NCI-H1105 (cell line): ENCODE measurements at places on chromosomes 16 and 17.
A peak's percentile ranks its signal among the peaks of the same experiment; 100 is the strongest.

- DNase-seq: no peak
Measured at GRCh38 chr16:70691223-70692129, 5.6 kb upstream of the MTSS2 start.

GRCh38 chr17:46043606-46044005 lies 44.6 kb downstream of the STH start:
- DNase-seq: no peak

DNA sequence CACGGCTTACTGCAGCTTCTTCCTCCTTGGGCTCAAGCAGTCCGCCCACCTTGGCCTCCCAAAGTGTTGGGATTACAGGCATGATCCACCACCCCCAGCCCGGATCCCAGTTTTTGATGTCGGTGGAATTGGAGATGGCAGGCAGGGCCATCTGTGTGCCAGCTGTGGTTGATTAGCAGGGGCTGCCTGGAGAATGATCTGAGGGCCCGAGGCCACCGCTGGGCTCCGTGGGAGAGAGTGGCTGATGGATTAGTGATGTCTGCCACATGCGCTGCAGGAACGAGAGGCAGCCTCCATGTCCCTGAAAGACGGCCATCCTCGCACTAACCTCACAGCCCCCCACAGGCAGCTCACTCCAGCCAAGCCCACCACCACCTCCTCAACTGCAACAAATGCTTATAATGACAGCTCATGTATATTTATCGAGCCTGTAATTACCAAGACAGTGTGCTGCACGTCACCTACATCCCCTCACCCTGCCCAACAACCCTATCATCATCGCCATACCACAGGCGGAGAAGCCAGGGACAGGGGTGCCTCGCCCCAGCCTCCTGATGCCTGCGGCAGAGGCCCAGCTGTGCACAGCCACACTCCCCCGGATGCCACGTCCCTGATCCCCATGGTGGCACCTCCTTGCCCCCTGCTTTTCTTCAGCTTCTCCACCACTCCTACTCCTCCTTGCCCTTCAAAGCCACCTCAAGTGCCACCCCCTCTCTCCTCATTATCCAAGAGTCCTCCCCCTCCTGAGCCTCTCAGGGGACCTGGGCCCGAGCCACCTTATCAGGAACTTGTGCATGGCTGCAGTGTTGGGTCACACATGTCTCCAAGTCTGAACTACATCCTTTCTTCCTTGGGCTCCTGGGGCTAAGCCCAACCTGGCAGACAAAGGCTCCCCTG lies 33.2 kb downstream of the ACTG1 start:
- DNase-seq: no peak

DNA sequence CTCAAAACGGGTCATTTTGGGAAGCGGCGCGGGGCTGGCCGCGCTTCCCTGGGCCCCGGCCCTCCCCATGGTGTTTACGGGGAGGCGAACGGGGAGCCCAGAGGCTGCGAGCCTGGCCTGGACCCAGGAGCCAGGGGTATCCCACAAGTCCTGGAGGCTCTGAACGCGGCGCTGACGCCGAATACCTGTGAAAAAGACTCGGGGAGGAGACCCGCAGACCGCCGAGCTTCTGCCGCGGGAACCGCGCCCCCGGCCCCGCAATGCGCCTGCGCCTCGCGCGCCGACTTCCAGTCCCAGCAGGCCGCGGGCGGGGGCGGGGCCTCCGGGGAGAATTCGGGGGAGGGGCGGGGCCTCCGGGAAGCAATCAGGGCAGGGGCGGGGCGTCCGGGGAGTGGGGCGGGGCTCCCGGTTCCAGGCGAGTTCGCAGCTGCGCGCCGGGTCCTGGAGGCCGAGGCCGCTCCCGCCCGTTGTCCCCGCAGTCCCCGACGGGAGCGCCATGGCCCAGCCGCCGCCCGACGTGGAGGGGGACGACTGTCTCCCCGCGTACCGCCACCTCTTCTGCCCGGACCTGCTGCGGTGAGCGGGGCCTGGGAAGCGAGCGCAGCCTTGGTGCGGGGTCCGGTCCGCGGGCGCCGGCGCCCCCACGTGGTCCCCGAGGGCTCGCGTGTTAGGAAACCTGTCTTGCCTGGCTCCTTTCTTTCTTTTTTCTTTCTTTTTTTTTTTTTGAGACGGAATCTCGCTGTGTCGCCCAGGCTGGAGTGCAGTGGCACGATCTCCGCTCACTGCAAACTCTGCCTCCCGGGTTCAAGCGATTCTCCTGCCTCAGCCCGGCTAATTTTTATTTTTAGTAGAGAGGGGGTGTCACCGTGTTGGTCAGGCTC lies at the start of gene DECR2:
Gene DECR2, plus strand, starts transcription at position 418 of the 881 bp plus-strand sequence. Its CDS starts 79 bp downstream, at position 497.
- peak; percentile 78 for DNase-seq

GRCh38 chr16:64950731-64951130 lies 171.1 kb downstream of the CDH11 start:
- no peak for DNase-seq

DNA sequence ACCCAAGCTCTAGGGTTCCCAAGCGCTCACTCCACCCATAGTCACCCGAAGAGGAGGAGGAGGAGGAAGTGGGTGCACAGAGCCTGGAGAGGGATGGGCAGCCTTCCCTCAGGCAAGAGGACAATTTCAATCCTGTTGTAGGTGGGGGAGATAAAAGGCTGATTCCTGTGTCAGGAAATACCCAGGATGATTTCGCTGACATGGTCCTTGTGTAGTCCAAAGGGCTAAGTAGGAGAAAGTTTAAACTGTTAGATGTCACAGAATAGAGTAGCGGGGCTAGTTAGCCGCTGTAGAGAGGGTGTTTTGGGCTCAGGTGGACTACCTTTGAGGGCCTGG lies 1.3 kb upstream of the EXOC7 start:
- DNase-seq: no peak

DNA sequence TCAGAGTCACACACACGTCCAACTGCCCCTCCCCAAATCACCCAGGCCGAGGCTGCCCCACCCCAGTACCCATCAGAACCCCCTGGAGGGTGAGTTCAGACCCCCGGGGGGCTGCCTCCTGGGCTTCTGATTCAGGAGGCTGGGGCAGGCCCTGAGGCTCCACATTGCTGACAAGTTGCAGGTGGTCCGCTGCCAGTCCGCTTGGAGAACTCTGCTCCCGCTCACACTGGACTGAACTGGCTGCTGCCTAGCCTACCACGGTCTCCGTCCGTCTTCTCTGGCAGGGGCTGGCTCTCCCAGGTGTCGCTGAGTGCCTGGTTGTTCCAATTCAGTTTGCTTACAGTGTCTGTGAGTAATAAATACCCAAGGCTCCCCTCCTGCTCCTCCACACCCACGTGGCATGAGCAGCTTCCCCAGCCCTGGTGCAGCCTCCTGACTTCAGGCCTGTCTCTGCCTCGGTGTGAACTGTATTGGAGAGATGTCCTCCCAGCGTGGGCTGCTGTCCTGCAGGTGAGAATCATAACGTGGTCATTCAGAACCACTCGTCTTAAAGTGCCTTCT lies 163.4 kb downstream of the LAT start:
- no peak for DNase-seq

DNA sequence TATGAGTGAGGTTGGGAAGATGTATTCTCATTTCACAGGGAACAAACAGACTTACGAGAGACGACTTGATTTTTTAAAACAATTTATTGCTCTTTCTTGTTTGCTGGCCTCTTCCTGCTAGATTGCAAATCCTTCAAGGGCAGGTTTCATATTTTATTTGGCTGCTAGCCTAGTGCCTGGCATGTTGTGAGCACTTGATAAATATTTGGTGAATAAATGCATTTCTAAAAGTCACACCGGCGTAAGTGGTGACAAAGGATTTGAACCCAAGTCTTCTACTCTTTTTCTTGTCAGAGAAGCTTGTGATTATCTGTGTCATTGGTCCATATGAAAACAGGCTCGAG lies 1.4 kb downstream of the WWP2 start:
- no peak for DNase-seq

DNA sequence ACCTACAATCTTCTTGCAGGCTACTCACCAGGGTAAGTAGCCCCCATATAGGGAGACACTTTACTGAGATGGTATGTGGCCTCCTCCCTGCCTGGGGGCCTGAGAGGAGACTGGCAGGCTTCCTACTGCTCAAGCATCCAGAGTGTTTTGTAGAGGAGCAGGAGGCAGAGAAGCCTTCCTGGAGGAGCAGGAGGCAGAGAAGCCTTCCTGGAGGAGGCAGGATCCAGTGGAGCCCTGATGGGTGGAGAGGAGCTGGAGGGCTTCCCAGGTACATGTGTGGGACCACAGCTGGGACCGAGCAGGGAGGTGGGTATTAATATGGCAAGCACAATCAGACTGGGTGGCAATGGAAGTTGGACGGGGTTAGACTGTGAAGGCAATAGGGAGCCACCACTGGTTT lies 2.1 kb upstream of the ADGRG5 start:
- DNase-seq: no peak

DNA sequence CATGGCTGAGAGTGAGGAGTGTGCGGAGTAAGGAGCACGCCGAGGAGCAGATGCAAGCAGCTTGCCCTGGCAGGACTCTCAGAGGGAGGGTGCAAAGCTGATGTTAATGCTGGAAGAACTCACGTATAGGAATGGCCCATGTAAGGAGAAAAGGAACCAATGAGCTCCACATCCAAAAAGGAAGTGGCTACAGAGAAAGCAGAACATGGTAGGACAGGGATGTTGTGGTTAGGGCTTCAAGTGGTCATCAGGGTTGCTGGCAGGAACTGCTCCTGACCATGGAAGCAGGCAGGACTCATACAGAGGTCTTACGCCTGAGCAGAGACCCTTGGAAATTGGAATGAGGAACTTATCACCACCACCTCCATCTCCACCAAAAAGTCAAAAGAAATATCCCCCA lies 5.2 kb downstream of the MYO1D start:
- DNase-seq: no peak

- no peak for DNase-seq
Measured at GRCh38 chr17:48769009-48769675, 40.6 kb upstream of the HOXB13 start.

GRCh38 chr17:49525831-49526741 lies 31.0 kb downstream of the NGFR start:
- DNase-seq: no peak
